ENCODE measurements at places on chromosomes 6 and 20. TPM values are rescaled to one million over a fixed set of nuclear protein-coding genes. Genes with fewer than 3 reads are reported as not detected.
A peak's percentile ranks its signal among the peaks of the same experiment; 100 is the strongest.

GRCh38 chr6:110560239-110561007, 84.0 kb upstream of the SLC22A16 start:
- no peak for DNase-seq

DNA sequence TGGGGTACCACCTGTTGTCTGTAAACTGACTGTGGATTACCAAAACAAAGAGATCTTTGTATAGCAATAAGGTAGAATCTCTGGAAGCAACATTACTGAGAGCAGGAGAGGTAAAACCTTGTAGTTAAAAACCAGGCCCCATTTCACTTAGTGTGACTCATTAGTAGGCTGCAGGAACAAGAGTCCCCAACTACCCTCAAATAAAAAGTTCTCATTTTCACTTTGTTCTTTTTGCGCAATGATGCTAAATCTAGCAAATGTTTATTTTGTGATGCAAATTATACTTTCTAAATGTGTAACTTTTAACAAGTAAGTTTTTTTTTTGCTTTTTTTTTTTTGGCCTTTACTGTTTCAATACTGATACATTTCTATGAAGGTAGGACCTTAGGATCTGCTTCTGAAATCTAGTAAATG, 67.1 kb downstream of the ESF1 start:
- DNase-seq = no peak

Gene RGS17
- polyA plus RNA-seq = 2.3 TPM

- DNase-seq = no peak
Observed at GRCh38 chr6:109309917-109310316, 72.3 kb downstream of the CD164 start.

Gene CST7
- 0.84 TPM for polyA plus RNA-seq

- no peak for DNase-seq
Observed at GRCh38 chr6:138161088-138161337, 726 bp upstream of the ARFGEF3 start.

DNA sequence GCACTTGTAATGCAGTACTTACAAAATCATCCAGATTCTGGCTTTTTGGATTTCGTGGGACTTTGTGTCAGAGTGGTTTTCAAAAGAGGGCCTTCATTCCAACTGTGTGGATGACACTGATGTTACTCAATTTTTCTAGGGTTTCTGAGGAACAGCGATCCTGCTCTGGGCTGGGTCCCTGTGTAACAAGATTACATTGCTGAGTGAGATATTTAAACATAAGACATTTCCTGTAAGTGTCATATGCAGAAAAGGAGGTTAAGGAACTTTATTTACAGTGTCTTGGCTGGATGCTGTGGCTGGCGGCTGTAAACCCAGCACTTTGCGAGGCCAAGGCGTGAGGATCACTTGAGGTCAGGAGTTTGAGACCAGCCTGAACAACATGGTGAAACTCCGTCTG, 6.7 kb downstream of the ZFAND3 start:
- no peak for DNase-seq

GRCh38 chr6:39908838-39909583, 25.3 kb downstream of the MOCS1 start:
- no peak for DNase-seq

Gene GRIK2
- polyA plus RNA-seq = 0.69 TPM

Gene IL20RA
- polyA plus RNA-seq = 2.2 TPM

Gene GABRR1
- not detected for polyA plus RNA-seq

Gene CFAP61
- polyA plus RNA-seq = 3.2 TPM

GRCh38 chr6:19432966-19433498, 404.1 kb upstream of the ID4 start:
- no peak for DNase-seq

DNA sequence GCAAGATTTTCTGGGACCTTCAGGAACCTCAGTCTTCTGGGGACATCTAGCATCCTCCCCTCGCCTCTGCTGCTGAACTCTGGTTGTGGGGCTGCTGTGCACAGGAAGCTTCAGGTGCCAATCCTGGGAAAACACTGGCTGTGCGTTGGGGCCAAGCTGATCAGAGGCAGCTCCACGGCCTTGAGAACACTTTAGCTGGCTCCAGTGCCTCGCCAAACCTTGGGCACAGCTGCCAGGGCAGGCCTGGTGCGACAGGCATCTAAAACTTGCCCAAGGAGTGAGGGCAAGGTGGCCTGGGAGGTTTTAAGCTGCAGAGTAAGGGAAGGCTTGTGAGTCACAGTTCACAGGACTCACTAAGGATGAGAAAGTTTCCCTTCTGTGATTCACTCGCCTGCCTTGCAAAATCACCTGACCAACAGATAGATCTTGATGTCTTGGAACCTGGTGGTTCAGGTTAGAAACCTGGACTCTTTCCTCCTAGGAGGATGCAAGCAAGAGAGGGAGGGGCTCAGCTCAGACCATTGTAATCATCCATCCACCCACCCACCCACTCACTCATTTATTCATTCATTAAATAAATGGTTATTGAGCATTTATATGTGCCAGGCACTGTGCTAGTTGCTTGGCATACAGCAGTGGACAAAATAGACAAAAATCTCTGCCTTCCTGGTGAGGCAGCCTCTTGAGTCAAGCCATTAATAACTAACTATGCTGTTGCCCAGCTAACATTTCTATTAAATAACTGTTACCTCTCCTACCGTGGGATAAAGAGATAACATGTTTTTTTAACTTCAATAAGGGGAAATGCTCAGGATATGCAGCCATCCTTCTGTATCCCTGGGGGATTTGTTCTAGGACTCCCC, 2.5 kb upstream of the SPATS1 start:
- no peak for DNase-seq

Gene OOEP
- 0.21 TPM for polyA plus RNA-seq

- DNase-seq = no peak
Observed at GRCh38 chr6:161415302-161415855, 141.5 kb upstream of the AGPAT4 start.

GRCh38 chr20:63253438-63254231, 628 bp downstream of the NKAIN4 start:
- DNase-seq = no peak

Gene CLIC5
- polyA plus RNA-seq = 10.0 TPM

DNA sequence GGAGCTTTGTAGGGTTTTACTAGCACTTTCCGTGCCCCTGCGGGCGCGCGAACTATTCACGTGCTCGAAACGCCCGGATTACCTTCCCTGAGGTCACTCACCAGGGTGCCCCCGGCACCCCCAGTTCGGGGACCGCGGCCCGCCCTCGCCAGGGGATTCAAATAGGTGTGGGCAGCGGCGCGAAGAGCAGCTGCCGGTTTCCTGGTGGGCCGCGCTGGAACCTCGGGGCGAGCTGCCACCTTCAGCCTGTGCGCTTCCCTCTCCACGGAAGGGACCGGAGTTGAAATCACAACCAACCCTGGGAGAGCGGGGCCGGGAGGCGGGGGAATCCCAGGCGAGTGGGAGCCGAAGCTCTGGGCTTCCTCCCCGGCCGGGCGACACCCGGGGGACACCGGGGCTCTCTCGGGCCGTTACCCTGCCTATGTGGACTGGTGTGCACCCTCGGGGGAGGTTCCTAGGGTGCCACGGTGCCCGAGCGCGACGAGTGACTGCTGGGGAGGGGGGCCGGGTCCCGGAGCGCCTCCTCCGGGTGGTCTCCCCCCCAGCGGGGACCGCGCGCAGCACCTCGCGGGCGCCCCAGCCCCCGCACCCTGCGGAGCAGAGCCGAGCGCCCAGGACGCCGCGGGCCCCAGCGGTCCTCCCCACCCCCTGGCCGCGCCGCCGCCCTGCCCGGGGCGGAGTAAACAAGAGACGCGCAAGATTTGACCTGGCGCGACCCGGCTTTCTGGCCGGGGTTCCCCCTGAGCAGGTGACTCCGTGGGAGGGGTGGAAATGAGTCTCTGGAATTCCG, 2.1 kb upstream of the HIVEP2 start:
- DNase-seq = peak; percentile 70

DNA sequence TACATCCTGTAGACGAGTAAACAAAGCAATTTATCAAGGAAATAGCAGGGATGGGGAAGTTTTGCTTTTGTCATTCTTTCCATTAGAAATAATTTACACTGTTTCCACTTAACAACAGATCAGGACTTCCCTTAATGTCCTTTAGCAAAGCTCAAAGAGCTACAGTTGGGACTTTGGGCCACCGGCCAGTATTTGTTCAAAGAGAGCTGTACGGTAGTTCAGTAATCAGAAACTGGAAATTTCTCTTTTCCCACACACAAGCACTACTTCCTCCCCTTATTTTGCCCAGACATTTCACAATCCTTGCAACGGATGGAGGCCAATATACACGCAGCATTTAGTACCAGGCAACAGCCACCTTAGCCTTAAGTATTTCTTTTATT, 12.1 kb upstream of the HINT3 start:
- no peak for DNase-seq
